ENCODE measurements at places on chromosomes 2 and 18. TPM values are rescaled to one million over a fixed set of nuclear protein-coding genes. Genes with fewer than 3 reads are reported as not detected.

The FER1L5 gene
- polyA plus RNA-seq = not detected

The NDC80 gene
- polyA plus RNA-seq = 0.21 TPM

The PLEK gene
- polyA plus RNA-seq = 18.2 TPM

The RAB17 gene
- 3.9 TPM for polyA plus RNA-seq

The AQP12B gene
- polyA plus RNA-seq = 0.03 TPM

The MYOM1 gene
- polyA plus RNA-seq = 17.2 TPM

The SERPINB3 gene
- 0.08 TPM for polyA plus RNA-seq

The CNGA3 gene
- polyA plus RNA-seq = not detected

The CRYGC gene
- not detected for polyA plus RNA-seq

Data from adipose tissue (tissue), 3 donors.